ENCODE measurements at places on chromosomes 4 and X. TPM values are rescaled to one million over a fixed set of nuclear protein-coding genes. Genes with fewer than 3 reads are reported as not detected.

Gene NUDT10
- 3.5 TPM for total RNA-seq

Gene EGF
- not detected for total RNA-seq

Gene NXF2B
- not detected for total RNA-seq

Gene TAF7L
- total RNA-seq, result not detected

Gene MSX1
- total RNA-seq, result 0.16 TPM

Gene RAI2
- 0.41 TPM for total RNA-seq

Gene GDPD2
- not detected for total RNA-seq

Gene MTHFD2L
- total RNA-seq, result 8.1 TPM

Gene S100G
- total RNA-seq, result not detected
